GM18507 (cell line): ENCODE measurements at places on chromosomes 16 and 17.

DNA sequence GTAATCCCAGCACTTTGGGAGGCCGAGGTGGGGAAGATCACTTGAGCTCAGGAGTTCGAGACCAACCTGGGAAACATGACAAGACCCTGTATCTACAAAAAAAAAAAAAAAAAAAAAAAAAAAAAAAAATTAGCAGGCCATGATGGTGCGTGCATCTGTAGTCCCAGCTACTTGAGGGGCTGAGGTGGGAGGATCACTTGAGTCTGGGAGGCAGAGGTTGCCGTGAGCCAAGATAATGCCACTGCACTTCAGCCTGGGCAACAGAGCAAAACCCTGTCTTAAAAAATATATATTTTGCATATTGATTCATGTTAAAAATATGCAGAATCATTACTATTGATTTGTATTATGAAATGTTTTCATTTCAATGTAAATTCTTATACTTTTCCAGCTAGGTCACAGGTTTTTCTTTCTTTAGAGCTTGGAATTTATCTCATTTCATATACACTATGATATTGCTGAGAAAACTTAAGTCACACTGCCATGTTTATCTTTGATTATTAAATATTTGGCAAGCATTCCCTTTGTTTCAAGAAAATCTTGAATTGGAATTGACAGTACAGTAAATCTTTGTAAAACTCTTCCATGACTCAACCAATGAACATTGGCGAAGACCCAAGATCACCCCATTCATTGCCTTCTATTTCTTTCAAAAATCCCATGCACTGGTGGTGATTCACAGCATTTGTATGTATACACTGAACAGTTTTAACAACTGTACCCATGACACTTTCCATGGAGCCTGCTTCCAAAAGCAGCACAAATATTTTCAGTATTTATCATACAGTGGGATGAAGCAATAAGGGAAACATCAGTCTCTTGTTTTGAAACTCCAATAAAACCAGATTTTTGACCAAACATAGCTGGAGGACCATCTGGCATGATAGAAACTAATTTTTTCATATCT is 83.5 kb upstream of the TNRC6A start:
- DNase-seq, result no peak

GRCh38 chr17:20157001-20157310 is 147.8 kb downstream of the SPECC1 start:
- DNase-seq, result no peak

DNA sequence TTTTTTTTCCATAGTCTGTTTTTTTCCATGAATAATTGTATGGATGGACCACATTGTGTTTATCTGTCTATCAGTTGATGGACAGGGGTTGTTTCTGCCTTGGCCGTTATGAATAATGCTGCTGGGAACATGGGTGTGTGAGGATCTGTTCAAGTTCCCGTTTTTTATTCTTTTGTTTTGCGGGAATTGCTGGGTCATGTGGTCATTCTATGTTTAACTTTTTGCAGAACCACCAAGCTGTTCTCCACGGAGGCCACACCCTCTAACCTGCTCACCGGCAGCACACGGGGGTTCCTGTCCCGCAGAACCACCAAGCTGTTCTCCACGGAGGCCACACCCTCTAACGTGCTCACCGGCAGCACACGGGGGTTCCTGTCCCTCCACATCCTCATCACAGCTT is 5.9 kb upstream of the MSLN start:
- no peak for DNase-seq

DNA sequence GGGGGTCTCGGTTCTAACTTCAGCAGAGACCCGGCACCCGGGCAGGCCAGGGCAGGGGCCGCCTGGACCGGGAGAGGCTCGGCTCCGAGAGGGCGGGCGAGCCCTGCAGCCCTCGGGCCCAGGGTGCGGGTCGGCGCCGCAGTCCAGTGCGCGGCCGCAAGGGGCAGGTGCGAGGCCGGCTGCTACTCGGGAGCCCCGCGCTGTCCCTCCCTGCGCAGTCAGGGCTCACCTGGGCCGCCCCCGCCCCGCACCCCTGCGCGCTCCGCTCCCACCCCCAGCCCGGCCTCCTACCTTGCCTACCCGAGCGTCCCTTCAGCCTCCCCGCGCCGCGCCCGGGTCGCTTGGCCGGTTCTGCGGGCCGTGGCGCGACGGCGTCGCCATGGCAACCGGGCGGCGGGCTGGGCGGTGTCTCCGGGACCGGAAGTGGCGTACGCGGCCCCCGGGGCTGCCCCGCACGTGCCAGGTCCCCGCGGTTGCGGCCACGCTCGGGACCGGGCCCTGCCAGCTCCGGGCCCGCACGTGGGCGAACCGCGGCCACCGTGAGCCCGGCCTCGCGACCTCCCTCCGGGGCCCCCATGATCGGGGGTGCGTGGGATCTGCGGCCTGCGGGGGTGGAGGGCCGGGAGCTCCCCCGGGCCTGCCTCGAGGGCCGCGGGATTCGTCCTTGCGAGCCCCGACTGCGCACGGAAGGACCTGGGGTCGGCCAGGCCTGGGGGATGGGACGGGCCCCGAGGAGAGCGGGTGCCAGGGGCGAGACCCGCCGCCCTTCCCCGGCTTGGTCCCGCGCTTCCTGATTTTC is at the start of gene CYB561:
Gene CYB561, minus strand, starts transcription at position 353 of the 799 bp plus-strand sequence. CDS start 8,759 bp downstream, outside the sequence.
- DNase-seq, result peak; percentile 84

DNA sequence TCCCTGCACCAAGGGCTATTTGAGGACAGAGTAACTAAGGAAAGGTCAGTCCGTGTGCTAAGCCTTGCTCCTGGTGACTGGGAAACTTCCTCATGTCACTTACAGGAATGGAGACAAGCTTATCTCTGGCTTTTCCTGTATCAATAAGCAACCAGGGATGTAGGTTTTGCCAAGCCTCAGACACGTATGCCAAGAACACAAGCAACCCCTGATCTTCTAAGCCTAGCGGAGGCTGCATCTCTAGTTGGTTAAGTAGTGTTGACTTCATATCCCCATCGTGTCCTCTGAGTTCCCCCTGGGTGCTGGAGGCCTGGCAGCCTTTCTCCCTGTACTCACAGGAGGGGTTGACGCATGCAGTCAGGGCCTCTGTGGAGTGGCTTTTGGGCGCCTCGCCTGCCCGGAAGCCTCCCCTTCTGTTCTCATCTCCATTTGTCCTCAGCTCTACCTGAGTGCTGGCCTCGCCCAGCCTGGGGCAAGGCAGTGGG is 1.4 kb upstream of the C1QTNF1 start:
- no peak for DNase-seq

- DNase-seq, result no peak
These were observed 6.3 kb upstream of the ABCC1 start for GRCh38 chr16:15942931-15943690.

DNA sequence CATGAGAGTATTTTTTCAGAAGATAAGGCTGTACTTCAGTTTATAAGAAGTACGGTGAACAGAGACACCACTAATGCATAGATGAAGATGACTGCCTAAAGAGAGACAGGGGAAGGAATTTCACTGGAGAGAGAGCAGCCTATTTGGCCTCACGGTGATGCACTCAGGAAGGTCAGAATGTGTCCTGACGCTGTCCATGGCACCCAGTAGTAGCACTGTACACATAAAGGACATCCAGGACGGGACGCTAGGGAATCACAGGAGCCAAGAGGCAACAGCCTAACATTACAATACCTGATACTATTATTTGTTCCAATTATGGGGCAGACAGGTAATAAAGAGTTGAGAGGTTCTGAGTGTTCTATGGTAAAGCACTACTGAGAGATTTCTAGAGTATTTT is 24.9 kb upstream of the LRRC37A start:
- DNase-seq, result no peak

GRCh38 chr16:81863630-81864352 is 84.7 kb downstream of the PLCG2 start:
- no peak for DNase-seq

DNA sequence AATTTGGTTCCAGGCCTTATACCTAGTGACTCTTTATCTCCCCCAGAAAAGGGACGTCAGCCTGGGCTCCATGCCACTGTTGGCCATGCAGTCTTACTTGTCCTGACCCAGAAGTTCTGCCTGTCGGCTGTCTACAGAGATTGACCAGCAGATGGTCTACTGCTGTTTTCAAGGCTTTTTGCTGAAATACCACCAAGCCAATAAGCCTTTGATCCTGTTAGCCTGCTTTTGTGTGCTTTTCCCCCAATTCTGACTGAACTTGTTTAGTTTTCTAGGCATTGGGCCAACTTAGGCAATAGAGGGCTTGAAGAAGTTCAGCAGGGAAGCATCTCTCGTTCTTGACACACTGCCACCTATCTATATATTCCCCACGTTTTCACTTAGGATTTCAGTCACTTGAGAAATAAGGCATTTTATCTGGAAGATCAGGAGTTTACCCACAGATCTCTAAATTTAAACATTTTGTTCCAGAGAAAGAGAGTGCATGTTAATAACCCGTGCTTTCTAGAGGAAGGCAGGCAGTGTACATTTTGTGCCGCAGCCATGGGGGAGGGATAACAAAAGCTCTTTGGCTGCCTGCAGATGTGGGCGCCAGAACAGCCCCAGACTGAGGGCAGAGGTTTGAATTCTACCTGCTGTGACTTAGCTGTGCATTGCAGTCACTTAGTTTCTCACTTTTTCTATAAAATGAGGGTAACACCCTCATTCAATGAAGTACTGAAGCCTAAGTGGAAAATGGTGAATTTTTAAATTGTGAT is 12.3 kb upstream of the CARMIL2 start:
- no peak for DNase-seq

GRCh38 chr16:21071741-21072140 is 78.9 kb downstream of the DNAH3 start:
- DNase-seq, result no peak

- no peak for DNase-seq
These were observed 112.5 kb downstream of the MAP2K4 start for GRCh38 chr17:12133183-12133582.

- peak; percentile 86 for DNase-seq
These were observed 452 bp downstream of the SREBF1 start for GRCh38 chr17:17836250-17836817.

DNA sequence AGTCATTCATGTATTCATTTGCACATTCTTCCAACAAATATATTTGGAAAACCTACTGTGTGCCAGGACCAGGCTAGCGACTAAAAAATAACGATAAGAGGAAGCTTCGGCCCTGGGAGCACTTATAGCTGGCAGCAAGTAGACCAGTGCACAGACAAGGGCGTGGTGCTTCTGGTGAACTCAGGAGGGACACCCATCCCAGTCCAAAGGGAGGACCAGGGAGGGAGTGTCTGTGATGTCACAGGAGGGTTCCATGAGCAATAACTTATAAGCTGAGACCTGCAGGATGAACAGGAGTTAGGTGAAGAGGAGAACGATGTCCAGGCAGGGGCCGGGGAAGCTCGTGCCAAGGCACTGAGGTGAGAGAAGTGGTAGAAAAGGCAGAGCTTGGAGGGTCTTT is 17.4 kb upstream of the PHOSPHO1 start:
- DNase-seq, result no peak

DNA sequence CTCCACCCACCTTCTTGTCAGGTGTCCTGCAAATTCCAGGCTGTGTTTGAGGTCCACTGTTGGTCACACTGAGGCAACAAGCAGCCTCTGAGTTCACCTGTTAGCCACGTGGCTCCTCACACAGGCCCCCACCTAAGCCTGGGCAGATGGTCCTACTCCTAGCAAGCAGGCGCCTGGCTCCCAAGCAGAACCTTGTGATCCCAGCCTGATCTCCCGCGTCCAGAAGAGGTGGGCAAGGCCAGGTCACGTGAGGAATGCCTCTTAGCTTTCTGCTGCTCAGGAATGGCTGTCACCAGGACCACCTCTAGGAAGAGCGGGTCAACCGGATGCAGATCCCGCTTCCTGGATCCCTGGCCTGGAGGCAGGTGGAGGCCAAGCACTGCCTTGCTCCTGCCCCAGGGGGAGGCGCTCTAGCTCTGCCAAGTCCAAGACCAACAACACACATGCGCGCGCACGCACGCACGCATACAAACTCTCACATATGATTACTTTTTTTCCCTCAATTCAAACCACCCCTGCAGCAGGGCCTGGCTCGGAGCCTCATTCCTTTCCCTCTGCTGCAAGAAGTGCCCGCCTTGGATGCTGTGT is 9.5 kb downstream of the CYB561 start:
- no peak for DNase-seq

DNA sequence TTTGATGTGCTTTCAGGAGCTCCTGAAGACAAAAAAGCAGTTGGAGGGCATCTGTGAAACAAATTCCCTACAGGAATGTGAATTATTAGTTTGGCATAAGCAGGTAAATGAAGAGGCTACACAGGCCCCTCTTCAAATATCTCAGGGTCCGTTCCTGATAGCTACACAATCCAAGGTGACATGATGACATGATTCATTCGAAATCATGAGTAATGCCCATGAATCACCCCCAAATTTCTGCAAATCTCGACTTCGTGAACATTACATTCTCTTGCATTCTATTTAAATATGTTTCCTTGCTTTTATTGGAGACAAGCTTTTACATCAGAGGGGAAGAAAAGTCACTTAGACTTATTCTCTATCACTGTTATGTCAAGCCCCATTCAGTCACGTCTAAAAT is 22.3 kb downstream of the GAN start:
- no peak for DNase-seq

- no peak for DNase-seq
These were observed 81.4 kb downstream of the C17orf67 start for GRCh38 chr17:56752263-56752836.

- no peak for DNase-seq
These were observed 3.4 kb downstream of the TRAF4 start for GRCh38 chr17:28747051-28747691.

- DNase-seq, result no peak
These were observed 330.8 kb upstream of the WSB1 start for GRCh38 chr17:26963163-26963503.

- no peak for DNase-seq
These were observed 185.0 kb downstream of the TANC2 start for GRCh38 chr17:63150994-63151464.

- no peak for DNase-seq
These were observed 1.8 kb downstream of the CDH8 start for GRCh38 chr16:62034231-62035114.

DNA sequence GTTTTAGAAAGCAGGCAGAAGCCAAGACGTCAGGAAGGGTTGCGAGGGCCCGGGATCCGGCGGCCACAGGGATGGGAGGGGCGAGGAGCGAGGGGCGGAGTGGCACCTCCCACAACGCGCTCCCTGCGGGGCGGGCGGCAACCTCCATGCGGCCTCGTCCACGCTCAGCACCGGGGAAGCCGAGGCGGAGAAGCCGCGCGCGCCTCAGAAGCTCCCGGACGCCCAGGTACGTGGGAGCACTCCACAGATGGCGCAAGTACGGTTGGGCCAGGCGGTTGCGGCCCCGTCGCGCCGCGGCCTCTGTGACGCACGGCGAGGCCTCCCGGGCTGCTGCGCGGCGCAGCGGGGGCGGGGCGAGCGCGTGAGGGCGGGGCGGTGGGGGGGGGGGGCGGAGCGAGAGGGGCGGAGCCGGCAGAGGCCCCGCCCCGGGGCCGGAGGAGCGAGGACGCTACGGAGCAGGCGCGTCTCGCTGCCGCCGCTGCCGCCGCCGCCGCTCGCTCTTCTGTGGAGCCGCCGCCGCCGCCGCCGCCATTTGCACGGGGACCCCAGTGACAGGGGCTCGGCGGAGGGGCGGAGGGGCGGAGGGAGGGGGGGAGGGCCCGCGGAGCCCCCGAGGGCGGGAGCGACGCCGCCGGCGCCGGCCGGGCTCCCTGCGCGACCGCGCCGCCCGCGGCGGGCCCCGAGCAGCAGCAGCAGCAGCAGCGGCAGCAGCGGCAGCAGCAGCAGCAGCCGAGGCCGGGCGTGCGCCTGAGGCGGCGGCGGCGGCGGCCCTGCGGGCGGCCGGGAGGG is at the start of gene TENT4B:
Gene TENT4B, plus strand, starts transcription at position 500 of the 789 bp plus-strand sequence. CDS start 316 bp downstream, outside the sequence.
- DNase-seq, result peak; percentile 94

GRCh38 chr17:19336938-19337711 is 25.4 kb downstream of the B9D1 start:
- DNase-seq, result no peak
